ENCODE measurements at places on chromosomes 5 and 9.

DNA sequence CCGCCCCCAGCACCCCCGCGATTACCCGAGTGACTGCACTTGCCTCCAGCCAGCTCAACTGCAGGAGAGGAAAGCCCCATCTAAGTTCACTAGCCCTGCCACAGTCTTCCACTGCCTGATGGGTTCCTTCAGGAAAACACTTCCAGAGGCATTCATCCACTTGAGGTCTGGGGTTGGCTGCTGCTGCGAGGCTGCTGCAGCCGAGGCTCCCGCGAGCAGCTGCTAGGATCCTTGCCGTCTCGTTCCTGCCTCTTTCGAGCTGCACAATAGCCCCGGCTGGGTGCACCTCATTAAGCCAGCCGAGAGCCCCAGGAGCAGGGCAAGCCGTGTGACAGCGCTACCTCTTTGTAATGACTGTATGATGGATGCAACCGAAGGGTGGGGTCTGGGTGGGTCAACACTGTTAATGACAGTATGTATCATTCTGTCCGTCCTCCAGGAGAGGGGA lies 24.2 kb upstream of the ELAVL2 start:
- no peak for DNase-seq

- DNase-seq = no peak
Measured at GRCh38 chr5:154470947-154471870, 6.8 kb downstream of the HAND1 start.

DNA sequence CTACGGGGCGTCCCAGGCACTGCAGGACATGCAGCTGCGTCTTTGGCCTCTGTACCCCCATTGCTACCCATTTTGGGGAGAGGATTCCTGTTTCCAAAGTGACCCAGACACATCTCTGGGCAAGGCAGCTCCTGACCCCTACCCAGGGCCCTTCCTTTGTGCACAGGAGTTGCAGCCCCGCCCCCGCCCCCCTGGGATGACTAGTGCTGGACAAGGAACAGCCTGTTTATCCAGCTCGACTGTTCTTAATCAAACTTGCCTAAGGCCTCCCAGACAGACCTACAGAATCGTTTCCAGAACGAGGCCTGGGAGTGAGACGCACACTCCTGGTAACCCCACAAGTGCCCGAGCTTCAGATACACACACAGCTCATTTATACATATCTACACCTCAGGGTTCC lies 13.2 kb downstream of the DIPK1B start:
- no peak for DNase-seq

DNA sequence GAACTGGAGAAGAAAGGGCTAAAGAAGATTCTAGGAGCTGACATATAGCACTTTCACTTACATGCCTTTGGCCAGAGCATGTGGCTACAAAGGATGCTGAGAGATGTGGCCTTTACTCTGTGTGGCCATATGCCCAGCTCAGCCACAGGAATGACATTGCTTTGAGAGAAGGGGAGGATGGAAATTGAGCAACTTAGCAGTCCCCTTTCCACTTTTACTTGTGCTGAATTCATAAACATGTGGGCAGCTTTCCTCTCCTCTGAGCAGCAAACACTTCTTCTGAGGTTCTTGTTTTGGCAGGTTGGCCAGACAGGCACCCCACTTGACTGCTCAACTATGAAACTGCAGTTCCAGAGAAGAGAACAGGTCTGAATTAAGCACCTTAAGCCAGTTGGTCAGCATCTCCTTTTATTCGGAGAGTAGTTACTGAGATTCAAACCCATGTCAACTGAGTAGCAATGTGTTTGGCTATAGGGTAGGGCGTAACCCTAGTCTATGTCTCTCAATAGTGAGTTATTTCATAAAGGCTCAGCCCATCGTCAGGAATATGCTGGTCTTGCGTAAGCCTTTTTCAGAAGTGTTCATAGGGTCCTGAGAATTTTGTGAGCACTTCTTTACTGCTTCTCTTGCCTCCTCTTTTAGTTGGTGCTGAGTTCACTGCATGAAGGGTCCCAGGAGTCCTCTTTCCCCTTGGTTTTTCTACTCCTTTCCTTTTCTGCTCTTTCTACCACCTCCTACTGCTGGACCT lies 134.5 kb downstream of the PALM2AKAP2 start:
- no peak for DNase-seq

DNA sequence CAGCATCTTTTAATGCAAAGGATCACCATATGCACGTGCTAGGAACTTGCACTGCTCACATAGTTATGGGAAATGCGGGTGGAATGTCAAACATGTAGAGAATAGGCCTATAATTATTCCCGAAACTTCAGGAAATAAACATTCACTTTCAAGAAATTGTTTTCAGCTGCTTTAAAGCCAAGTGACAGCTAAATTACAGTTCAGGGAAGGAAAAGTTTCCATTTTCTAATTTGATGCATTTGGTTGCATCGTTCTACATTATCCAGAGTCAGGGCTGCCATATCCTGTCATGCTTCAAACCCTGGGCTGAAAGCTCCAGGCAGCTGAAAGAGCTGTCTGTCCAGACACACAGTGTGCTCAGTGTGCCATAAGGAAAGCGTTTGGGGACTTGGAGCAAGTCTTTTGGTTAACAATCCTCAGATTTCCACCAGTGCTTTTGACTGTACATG lies 518.1 kb downstream of the CSNK1G3 start:
- DNase-seq = no peak

DNA sequence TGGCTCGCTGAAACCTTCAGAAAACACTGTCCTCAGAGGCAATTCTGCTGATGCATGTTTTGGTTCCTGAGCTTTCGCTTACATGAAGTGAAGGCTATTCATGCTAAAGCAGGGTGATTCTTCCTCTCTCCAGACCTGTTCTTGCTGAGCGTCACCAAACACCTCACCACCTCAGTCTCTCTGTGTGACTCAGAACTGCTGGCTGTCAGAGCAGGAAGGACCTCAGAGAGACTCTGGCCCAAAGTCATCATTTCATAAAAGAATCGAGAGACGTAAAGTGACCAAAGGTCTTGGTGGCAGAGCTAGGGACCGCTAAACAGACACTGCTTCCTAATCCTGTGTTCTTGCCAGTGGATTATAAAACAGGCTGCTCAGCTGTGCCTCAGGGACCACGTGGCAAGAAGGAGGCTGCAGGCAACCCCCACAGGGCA lies 73.8 kb downstream of the LHFPL2 start:
- no peak for DNase-seq

- DNase-seq = peak; percentile 26
Measured at GRCh38 chr5:168291342-168291963, at the start of gene WWC1. TSS of gene WWC1 (plus strand) at chr5:168291645. CDS start at chr5:168292153, 508 bp downstream.

- DNase-seq = peak; percentile 65
Measured at GRCh38 chr9:129143031-129143927, 32.1 kb downstream of the PTPA start.

DNA sequence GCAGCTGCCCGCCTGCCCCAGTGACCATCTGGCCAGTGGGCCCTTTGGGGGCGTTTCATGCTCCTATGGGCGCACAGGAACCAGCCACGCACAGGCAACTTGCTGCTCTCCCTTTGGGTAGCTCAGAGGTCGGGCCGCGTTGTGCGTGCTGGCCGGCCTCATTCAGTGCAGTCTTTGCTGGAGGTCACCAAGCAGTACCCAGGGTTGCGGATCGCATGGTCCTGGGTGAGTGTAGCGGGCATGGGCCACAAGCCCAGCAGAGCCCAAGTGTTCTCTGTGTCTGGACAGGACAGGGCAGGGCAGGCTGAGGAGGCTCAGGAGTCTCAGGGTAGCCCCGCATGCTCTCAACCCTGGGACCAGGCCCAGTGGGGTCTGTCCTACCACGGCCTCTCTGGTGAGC lies 9.9 kb upstream of the MRNIP start:
- DNase-seq = no peak

DNA sequence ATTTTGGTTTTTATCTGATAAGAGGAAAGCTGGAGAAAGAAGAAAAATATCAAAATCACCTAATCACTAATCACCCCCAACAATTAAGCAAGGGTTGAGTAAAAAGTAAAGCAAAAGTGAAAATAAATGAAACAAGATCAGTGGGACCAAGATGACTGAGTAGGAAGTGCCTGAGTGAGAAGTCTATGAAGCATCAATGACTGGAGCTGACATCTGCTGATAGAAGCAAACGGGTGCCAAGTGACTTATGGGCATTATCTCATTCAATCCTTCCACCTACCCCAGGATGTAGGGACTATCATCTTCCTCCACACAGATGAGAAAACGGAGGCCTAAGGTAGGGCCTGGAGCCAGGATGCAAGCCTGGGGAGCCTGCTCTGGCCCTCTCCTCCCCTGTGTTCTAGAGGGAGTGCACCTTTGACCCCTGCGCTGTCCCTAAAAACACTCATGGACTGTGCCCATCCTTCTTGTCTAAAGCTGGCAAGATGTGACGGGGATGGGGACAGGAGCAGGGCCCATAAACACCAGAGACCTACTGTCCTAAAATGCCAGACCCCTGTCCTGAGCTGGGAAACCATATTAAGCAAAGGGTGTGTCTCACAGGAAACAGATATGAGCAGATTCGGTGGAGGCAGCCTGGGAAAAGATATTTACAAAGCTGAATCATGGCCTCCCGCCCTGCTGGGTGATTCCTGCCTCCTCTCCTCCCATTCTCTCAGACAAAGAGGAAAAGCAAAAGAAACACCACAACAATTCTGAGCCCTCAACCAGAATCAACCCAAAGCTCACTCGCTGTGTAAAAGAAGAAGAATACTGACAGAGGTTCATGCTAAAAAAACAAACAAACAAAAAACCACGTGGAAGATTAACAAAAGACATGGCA lies 116.0 kb downstream of the AUH start:
- peak; percentile 9 for DNase-seq

DNA sequence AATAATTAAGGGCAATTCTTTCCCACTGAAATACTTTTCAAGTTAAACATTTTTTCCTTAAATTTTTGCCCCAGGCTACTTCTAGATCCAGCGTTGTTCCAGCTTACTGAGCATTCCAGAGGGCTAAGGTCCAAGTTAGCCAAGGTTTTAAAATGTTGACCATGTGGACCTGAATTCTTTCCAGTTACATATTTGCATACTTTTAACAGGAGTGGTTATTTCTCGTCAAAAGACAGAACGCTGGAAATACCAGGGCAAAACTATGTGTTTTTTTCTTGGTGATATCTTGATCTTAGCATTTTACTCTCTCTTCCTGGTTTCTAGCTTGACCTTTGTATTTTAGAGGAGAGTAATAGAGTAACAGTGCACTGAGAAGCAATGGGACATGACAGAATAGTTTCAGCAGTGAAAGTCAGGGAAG lies 32.8 kb downstream of the TMC1 start:
- no peak for DNase-seq

GRCh38 chr9:8365029-8365428 lies 565.5 kb upstream of the DMAC1 start:
- no peak for DNase-seq

- DNase-seq = no peak
Measured at GRCh38 chr9:14348123-14348372, 34.1 kb upstream of the NFIB start.

DNA sequence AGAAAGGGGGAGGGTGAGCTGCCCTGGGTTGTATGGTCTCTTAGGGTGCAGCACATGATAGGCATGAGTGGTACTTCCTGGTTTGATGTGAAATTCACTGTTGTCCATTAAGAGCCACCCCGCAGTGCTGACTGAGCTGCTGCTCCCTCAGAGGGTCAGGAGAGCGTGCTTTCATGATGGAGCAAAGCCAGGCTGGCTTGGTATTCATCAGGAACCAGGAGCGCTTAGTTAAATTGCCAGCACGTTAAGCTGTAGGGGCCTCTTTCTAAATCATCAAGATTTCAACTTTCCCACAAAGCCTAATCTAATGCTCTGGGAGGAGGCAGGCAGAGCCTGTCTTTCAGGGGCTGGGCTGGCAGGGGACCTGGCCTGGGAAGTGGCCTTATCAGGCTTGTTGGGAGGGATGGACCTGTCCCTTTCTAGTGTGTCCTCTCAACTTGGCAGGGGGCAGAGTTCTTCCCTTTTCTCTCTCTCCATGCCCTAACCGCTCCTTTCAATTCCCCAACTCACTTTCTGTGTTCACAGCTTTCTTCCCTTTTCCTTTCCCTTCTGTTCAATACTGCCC lies 7.9 kb downstream of the CYSTM1 start:
- no peak for DNase-seq

GRCh38 chr9:95438561-95439357 lies 78.0 kb downstream of the PTCH1 start:
- DNase-seq = no peak

GRCh38 chr9:77896938-77897667 lies 134.5 kb downstream of the GNAQ start:
- no peak for DNase-seq

- DNase-seq = no peak
Measured at GRCh38 chr5:127856292-127856691, 153.1 kb downstream of the CCDC192 start.

GRCh38 chr5:141848744-141849414 lies 29.3 kb downstream of the PCDH1 start:
- DNase-seq = peak; percentile 16

- no peak for DNase-seq
Measured at GRCh38 chr5:66891184-66891925, 295.2 kb downstream of the MAST4 start.

DNA sequence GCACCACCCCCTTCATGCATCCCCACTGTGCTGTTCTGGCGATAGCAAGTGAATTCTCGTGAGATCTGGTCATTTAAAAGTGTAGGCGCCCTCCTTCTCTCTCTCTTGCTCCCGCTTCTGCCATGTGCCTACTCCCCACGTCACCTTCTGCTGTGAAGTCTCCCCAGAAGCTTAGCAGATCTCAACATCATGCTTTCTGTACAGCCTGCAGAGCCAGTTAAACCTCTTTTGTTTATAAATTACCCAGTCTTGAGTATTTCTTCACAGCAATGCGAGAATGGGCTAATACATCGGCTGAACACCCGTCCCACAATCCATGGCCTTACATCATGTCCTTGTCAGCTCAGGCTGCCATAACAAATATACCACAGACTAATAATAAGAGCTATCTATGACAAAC lies 17.4 kb downstream of the SHC3 start:
- no peak for DNase-seq

- DNase-seq = peak; percentile 10
Measured at GRCh38 chr9:70113403-70114022, 69.9 kb downstream of the MAMDC2 start.

DNA sequence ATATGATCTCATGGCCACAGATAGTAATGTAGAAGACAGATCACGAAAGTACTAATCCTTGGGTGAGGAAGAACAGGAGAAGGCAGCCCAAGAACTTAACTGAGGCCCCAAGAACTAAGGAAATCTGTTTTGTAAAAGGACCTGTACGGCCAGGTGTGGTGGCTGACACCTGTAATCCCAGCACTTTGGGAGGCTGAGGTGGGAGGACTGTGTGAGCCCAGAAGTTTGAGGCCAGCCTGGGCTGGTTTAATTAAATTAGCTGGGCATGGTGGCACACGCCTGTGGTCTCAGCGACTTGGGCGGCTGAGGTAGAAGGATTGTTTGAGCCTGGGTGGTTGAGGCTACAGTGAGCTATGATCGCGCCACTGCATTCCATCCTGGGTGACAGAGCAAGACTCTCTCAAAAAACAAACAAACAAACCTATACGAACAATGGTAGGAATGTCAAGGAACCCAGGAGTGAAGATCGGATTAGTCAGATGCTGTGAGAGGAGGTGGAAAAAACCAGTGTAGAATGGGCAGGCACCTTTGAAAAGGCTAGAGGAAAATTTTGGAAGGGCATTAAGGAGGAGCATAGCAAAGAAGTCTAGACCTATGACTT lies 283.8 kb upstream of the DMRT1 start:
- DNase-seq = no peak

Data from activated CD4-positive, alpha-beta T cell treated with anti-CD3 and anti-CD28 coated beads for 24 hours (primary cell).